ENCODE measurements at places on chromosomes 13 and 19.

GRCh38 chr19:51726049-51726448 lies 2.3 kb upstream of the HAS1 start:
- no peak for DNase-seq

DNA sequence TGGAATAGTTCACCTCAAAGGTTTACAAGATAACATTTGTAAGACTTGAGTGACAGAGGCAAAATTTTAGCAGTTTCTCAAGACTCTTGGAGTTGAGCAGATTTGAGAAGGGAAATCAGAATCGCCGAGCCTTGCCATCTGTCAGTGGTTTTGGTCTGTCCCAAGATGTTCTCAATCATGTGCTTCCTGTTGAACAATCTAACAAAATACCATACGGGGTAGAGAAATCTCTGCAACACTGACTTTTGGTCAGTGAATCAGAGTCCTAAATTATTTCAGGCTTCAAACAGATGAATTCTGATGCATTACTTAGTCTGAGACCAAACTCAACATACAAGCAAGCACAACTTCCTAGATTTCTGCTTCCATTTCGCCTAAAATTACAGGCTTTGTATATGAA lies 3.8 kb downstream of the KCTD12 start:
- DNase-seq, result no peak

- no peak for DNase-seq
These were observed 438.5 kb downstream of the ZNF536 start for GRCh38 chr19:30810726-30811125.

- no peak for DNase-seq
These were observed 10.2 kb downstream of the MKNK2 start for GRCh38 chr19:2040647-2041432.
